Activated CD4-positive, alpha-beta memory T cell treated with anti-CD3 and anti-CD28 coated beads, Interleukin-2, amount 10 ng/mL, durations not matched to agents 7 days and 5 days (primary cell): ENCODE measurements at places on chromosomes 16 and 17. TPM values are rescaled to one million over a fixed set of nuclear protein-coding genes. Genes with fewer than 3 reads are reported as not detected.

MYH13 gene
- total RNA-seq, result not detected

PTGES3L gene
- 0.40 TPM for total RNA-seq

- DNase-seq, result no peak
Observed at GRCh38 chr16:82055728-82056549, 20.9 kb downstream of the HSD17B2 start.

DNA sequence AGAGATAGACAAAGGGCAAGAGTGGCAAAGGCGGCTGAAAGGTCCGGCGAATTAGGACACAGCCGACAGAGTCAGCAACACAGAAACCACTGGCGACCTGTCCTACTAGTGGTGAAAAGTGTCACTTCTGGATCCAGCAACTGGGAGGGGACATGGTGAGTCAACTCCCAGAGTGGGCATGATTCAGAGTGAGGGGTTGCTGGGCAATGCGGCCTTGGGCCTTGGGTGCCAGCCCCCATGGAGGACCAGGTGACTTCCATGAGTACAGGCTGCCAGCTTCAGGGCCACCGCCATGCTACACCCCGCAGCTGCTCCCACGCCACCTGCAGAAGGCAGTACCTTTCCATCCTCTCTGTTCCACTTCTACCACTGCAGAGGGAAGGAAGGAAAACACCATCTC, 110.6 kb downstream of the ZFHX3 start:
- DNase-seq, result no peak

DNA sequence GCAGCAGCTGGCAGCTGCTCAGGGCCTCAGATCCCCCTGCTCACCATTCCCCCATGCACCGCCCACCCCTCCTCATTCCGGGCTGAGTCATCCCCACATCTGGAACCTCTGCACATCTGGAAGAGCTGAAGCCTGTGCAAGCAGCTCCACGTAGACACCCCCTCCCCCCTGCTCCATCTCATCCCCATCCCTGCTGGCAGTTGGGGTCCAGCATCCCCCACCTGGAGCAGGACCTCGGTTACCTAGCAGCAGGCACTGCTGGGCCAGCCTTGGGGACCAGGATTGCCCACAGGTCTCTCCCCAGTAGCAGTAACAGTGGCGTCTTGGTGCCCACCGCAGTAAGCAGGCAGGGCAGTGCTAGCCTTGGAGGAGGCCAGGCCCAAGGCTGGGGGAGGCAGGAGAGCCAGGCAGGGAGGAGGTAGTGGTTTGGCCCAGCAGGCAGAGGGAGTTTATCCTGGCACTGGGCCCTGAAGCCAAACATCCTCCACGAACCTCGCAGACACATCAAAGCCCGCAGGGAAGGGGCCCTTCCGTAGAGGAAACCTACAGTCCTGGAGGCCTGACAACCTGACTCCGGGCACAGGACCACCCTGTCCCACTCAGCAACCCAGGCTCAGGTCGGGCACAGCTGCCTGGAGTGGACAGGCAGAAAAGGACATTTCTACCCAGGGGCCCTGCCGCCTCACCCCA, 7.7 kb upstream of the TMEM92 start:
- DNase-seq, result no peak

GRCh38 chr16:74224828-74225612, 71.6 kb upstream of the PSMD7 start:
- no peak for DNase-seq

DNA sequence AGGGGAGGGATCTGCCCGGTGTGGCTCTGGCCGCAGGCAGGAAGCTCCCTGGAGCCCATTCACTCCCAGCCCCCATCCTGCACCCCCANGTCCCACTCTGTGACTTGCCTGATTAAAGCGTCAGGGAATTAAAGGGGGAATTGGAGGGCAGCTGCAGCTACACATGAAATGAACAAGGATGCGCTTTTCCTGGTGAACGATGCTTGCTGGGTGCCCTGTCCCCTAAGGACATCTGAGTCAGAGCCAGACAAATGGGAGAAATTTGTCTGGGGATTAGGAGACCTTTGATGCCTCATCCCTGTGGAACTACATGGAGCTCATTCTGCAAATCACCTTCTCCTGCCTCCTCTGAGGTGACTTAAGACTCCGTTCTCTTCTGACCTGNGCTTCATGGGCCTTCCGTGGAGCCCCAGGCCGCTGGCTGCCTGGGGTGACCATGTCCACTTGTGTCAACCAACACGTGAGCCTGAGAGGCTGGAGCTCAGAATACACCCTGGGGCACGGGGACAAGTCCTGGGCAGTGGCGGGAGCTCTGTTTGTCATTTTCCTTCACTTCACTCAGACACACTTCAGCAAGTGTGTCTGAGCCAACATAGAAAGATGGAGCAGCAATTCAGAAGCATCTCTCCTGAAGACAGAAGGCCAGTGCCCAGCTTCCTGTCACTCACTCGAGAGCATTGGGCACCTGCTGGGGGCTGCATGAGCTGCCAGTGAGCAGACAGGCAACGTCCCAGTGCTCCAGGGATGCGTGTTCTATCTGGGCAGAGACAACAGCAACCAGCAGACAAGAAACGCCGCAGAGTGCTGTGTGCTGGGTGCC, 54.1 kb downstream of the METRNL start:
- DNase-seq, result no peak
